IPS DF 19.7 (cell line): ENCODE measurements at places on chromosomes 2 and 18.

DNA sequence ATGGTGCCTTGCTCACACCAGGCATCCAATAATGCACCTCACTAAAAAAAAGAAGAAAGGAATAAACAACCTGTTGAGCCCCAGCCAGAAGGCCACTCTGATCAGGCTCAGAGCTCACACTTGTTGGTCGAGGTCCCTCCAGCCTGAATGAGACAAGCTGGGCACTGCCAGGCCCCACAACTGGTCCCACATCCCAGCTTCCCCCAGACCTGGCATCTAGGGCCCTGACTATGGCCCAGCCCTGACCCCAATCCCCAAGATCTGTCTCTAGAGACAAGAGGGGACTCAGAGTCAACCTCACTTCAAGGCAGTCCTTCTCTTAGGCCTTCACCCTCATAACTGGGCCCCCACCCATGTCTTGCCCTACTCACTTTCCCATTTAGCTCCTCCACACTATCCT, 22.4 kb downstream of the TEX51 start:
- DNase-seq, result no peak

DNA sequence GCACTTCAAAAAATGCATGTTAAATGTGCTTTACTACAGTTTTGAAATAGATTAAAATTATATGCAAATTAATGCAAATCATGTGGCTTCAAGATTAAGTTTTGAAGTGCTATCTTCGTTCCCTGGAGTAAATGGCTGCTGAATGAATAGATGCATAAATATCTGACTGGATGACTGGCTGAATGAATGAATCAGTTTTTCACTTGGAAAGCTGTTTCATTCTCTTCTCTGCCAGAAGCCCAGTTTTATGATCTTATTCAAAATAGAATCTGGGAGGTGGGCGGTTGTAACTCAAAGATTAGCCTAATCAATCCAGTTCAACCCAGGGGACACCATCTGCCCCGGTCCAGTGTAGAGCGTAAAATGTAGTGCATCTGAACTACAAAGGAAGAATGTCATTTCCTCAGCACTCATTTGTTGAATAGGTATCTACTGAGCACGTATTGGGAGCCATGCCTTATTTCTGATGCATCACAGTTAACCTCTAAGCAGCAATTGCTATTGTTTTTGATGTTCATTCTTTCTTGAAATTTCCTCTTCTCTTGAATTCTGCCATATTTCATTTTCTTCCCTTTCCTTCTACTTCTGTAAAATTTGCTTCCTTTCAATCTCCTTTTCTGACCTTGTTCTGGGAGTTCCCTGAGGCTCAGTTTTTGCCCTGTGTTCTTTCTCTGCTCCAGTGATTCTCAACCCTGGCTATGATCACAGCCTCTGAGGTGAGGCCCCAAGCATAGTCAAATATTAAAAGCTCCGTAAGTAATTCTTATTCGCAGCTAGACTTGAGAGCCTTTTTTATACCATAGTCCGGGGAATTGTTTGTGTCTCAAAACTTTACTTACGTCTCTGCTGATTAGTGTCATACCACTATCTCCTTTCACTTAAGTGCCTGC, 282.7 kb downstream of the PARD3B start:
- no peak for DNase-seq

DNA sequence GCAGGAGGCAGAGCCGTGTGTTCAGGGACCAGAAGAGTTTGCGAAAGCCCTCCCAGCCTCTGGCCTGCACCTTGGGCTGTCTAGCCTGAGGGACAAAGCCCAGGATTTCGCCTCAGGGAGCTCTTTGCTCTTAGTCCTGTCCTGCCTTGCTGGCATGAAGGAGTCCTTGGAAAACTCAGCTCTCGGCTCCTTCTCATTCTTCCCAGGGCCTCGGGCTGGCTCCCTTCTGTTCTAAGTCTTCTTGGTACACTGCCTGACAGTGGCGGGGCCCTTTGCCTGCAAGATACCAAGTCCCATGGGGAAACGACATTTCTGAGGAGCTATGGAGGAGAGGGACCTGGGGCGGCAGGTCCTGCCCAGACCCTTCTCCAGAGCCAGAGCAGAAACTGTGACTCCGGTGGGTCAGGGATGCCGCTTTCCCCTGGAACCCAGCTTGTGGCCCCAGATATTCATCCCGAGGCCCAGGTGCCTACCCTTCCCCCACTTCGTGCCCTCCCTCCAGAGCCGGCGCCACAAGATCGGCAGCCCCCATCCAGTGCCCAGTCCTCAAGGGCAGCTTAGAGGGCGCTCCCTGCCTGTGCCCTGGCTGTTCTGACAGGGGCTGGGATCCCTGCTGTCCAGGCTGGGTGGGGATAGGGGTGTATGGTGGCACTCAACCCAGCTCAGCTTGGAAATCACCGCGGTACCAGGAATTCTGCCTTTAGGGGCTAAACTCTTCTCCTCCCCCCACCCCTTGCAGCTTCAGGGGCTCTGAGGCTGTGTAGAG, 5.5 kb upstream of the CYP26B1 start:
- DNase-seq, result no peak

DNA sequence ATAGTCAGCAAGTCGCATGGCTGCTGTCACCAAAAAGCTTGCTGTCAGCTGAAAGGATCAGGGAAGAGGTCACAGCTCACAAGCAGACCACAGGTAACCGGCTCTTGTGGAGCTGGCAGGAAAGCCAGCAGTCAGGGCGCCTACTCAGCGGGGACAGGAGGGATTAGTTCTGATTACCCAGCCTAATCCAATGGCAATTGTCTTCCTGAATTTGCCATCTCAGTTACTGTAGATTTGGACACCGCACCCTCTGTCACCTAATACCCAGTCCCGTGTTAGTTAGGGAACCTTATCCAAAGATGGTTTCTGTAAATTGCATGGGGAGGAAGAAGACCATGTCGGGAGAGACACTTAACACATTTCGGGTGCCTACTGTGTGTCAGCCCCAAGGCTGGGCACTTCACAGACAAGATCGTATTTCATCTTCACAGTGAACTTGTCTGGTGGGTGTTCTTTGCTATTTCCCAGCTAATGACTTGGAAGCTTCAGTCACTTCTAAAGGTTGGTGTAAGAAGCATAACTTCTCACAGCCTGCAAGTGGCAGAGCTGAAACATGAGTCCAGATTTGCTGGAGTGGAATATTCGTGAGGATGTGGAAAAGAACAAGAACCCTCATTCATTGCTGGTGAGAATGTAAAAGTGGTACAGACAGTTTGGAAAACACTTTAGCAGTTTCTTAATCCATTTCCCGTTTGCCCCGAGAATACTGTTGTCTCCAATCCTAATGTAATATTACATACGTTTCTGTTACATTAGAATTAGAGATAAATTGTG, 9.9 kb downstream of the ALPK2 start:
- DNase-seq, result no peak

- no peak for DNase-seq
Measured at GRCh38 chr2:101830555-101830954, 133.0 kb downstream of the MAP4K4 start.

DNA sequence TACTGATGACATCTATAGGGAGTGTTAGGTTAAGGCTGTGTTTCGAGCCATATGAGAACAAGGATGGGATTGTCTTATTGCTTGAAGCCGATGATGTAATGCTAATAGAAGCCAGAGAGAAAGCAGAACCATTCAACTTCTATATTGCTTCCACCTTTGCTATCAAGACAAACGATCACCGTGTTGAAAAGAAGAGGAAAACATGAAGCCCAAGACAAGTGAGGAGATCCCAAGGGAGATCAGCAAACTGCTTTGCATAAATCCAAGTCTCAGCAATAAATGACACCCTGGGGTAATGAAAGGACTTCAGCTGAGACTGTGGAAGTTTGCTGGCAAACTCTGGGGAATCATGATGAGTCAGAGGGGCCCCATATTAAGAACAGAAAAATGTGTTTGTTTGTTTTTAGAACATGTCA, 206.2 kb downstream of the NCKAP5 start:
- no peak for DNase-seq

DNA sequence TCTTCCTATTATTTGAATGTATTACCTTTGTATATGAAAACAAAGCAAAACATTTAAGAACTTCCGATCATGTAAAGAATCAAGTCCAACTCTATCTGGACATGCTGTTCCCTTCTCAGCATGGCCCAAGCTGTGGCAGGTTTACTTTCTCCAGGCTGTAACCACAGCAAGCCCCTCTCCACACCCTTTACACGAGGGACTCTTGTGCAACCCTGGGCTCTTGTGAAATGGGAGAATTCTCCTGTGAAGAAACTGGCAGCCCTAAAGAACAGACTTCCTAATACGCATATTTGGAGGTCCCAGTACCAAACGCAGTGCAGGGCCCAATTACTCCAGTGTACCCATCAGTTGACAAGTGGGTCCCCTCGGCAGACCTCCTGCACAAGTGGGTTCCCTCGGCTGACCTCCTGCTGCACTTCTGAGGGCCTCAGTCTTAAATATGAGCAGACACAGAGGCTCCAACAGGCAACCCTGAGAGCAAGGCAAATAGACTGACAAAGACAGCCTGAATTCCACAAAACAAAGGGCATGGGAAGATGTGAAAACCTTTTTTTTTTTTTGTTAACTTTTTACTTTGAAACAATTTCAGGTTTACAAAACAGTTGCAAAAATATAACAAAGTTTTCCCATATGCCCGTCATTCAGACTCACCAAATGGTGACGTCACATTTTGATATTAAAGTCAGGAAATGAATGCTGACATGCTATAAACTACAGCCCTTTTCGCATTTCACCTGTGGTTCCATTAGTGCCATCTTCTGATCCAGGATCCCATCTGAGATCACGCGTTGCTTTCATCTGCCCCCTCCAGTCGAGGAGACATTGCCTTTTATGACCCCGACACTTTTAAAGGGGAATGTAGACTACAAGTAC, 78.2 kb downstream of the FBXO15 start:
- DNase-seq, result no peak

- no peak for DNase-seq
Measured at GRCh38 chr2:223887127-223887526, 49.7 kb upstream of the AP1S3 start.

DNA sequence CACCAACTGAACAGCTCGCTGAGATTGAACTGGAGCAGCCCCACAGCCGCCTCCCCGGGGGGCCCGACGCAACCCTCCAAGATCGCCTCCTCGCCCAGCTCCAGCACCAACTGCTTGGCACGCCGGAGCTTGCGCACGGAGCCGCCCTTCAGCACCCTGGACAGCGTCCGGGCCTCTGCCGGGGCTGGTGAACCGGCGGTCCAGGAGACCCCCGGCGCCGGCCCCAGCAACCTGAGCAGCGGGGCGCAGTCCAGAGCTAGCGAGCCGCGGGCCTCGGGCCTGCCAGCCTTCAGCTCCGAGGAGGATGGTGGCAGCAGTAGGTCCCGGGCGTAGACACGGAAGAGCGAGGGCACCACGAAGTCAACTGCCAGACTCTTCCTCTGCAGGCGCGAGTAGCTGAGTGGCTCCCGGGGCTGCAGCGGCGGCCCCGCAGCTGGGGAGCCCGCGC, 1.2 kb downstream of the ALK start:
- DNase-seq, result no peak

GRCh38 chr2:17958466-17959092, 80.1 kb downstream of the KCNS3 start:
- DNase-seq, result no peak

DNA sequence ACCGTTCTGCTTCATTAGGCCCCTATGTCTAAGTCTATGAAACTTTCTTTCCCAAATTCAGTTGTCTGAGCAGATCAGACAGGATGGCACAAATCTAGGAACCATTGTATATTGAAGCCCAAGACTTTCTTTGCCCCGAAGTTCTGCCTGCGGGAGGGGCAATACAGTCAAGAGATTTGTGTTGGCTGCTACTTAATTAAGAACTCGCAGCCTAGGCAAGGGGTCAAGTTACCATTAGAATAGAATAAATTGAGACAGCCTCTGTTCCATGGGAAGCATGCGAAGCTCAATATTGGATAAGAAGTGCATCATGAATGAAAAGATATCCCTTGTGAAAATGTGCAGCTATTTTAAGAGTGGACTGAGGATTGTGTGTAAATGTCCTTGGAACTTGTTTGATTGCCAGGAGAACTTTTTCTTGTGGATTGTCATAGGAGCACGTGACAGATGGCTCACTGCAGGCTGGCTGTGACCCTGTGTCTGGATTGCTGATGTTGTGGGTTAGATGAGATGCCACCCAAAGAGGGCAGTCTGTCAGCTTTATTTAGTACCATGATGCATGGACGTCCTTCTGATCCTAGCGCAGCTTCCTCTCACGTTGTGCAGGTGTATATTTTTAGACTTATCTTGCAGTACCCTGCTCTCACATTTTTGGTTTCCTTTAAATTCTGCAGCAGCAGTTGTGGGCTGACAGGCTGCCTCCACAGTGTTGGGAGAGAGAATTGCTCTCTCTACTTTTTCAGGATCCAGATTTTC, 30.9 kb downstream of the HAUS1 start:
- DNase-seq, result no peak

GRCh38 chr2:73952499-73953446, 26.1 kb downstream of the DGUOK start:
- DNase-seq, result no peak

- DNase-seq, result no peak
Measured at GRCh38 chr2:191401287-191401686, 156.1 kb downstream of the MYO1B start.

DNA sequence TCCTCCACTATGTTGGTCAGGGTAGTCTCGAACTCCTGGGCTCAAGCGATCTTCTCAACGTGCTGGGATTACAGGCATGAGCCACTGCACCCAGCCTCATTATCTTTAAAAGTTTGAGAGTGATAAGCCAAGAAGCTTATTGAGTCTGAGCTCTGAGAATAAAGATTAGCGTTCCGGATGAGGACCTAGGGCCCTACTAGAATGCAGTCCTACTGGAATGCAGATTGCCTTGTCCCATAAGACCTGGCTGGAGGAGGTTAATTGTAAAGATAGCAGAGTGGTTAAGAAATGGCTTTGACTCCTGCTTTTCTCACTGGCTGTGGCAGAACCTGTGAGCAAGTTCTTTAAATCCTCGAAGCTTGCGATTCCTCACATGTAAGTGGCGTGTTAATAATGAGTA, 4.0 kb downstream of the VWA3B start:
- DNase-seq, result no peak

- no peak for DNase-seq
Measured at GRCh38 chr2:231727621-231728020, 19.3 kb downstream of the PTMA start.

- DNase-seq, result no peak
Measured at GRCh38 chr18:11866329-11866728, 15.1 kb downstream of the CHMP1B start.

DNA sequence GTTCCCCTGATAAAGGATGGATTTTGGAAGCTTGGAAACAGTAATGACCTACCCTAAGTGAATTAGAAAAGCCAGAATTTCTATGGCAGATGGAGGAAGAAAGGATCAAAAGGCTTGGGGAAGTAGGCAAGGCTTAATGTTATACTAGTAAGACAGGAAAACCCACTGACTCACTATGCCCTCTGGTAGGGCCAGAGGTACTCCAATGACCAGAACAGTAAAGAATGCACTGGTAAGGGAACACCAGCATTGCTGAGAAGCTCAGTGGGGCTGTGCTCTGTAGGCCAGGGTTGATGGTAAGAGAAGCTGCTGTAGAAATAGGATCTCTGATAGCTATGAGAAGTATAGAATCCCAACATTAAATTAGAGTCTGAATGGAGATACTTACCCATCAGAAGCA, 126.4 kb downstream of the GFPT1 start:
- no peak for DNase-seq
